ENCODE measurements at places on chromosomes 7 and 10. TPM values are rescaled to one million over a fixed set of nuclear protein-coding genes. Genes with fewer than 3 reads are reported as not detected.
A peak's percentile ranks its signal among the peaks of the same experiment; 100 is the strongest.

DNA sequence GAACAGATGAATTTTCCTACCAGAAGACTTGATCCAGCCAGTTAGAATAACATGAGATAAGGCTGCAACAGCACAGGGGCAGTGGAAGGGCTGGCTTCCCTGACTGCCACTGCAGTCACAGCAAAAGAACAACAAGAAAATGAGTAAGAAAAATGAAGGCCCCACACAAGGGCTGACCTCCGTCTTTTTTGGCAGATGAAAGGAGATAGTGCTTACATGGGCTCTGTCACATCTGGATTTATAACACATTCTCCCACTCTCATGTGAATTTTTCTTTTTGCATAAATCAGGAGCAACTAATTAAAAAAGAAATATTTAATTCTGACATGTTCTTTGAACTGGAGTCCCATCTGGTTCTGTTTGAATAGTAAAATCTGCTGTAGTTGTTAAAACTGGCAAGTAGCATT, 99.6 kb downstream of the NRP1 start:
- no peak for DNase-seq

Gene RRP12
- 49.5 TPM for polyA plus RNA-seq

- DNase-seq, result no peak
These were observed 189.4 kb downstream of the FRMD4A start for GRCh38 chr10:14141283-14141682.

DNA sequence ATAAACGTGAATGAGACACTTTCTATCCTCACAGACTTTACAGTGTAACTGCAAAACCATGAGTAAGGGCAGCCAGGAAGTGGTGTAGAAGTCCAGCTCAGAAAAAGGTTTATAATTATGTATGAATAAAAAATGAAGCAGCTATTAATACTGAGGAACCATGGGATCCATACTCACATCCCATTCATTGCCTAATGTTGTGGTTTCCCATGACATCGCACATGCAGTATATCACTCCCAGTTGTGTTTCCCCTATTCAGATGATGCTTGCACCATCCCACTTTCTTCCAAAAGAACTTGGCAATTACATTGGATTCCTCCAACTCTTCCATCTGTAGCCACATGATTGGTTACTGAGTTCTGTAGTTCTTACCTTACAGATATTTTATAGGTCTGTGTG, 74.5 kb upstream of the SEMA3D start:
- DNase-seq, result no peak

Gene PRPF18
- polyA plus RNA-seq, result 15.1 TPM

- DNase-seq, result no peak
These were observed 41.5 kb upstream of the PRKCQ start for GRCh38 chr10:6621536-6621935.

GRCh38 chr7:25459057-25459456, 230.8 kb upstream of the NPVF start:
- no peak for DNase-seq

DNA sequence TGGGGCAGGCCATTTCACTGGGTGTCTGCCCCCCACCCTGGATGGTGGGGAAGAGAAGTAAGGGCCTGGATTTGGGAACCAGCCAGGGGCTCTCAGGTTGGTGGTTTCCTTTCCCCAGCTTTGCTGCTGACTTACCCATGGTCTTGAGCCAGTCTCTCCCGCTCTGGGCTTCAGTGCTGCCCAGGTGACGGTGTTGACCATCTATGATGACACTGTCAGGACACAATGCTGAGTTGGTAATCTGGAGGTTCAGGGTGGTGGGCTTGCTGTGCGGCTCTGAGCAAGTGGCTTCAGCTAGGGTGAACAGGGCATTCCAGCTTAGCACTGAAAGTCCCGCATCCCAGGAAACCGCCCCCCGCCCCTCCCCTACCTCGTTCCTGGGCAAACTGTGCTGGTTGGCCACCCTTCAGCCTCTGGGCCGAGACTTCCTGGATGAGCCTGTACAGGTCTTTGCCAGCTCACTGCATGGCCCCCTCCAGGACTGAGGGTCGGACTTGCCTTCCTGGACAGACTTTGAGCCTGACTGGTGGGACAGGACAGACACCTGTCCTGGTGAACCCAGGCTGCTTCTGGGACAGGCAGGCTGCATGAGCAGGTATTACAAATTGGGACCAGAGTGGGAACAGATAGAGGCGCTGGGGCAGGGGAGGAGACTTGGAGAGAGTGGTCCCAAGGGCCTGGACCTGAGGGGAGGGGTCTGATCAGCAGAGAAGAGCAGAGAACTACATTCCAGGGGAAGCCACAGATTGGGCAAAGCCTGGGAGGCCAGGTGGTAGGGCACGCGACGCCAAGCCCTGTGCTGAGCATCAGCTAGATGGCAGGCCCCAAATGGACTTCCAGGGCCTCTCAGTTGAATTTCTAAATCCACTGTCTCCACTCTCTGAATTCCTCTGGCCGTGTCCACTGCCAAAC, 19.9 kb upstream of the ZMIZ1 start:
- DNase-seq, result no peak

DNA sequence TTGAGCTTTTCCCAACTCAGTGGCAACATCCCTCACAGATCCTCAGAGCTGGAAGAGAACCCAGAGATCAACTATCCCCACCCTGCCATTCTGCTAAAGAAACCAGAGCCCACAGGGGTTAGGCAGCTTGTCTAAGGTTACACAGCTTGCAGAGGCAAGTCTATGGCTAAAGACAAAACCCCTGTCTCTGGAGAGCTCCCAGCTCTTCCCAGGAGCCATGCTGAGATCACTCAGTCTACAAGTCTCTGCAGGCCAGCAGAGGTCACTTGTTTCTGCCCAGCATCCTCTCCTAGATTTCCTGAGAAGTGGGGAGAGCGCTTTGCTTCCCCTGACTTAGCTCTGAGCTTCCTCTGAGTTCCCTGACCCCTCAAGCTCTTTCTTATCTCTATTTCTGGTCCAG, 28.5 kb upstream of the LOXL4 start:
- no peak for DNase-seq

DNA sequence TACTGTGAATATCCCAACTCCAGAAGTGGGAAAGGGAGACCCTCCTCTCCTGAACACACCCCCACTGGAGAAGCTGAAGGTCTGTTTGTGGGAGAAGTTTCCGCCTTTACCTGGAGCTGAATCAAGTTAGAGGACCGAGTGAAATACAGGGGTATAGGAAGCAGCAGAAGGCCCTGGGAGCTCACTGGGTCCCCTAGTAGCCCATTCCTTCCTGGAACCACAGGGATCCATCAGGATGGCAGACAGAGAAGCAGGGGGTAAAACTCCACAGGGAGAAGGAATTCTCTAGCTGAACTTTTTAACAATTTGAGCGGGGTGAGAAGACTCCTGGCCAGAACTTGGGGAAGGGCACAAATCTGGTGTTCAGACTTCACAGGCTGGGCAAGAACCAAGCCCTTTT, 275.8 kb downstream of the GRID1 start:
- no peak for DNase-seq

DNA sequence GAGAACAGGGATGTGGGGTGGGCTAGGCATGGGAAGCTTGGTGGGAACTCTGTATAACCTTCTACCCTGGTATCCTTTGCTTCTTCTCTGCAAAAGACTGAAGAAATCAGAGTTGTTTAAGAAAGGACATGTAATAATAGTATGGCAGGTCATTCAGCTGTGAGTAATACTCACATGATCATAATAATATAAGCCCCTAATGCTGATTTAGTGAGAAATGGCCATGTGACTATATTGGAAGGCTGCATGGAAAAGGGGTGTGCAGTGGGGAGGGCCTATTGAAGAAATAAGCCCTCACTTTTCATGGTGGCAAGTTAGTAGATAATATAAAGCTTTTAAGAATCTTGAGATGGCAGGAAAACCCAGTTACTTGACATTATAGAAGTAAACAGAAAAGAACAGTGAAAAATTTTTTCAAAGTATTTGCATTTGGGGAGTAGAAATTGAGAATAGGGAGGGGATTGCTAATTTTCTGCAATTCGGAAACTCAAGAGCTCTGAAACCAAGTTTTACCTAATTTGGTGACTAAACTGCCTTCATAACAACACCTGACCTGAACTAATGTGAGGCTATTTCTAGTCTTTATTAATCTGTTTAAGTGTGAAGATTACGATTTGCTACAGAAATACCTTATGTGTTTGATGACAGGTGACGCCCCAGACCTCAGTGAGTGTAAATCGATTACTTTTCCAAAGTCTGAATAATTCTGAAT, 44.4 kb downstream of the ATXN7L1 start:
- no peak for DNase-seq

Gene SPDYE5
- polyA plus RNA-seq, result 1.8 TPM

Gene MYH16
- polyA plus RNA-seq, result not detected

DNA sequence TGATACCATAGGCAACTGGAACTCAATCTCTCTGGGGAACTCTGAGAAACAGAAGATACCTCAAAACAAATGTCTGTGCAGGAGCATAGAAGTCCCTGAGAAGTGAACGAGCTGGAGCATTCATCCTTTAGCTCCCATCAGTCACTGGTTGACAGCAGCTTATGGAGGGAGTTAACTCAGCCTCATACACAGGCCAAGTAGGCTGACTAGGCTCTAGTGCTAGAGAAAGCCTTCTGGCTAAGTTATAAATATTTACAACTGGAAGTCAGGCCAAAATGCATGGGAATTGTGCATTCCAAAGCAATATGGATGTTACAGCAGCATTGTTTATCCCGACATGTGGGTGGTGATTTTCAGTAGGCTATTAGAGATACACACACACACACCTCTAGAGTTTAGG, 66.5 kb downstream of the ANK3 start:
- DNase-seq, result no peak

GRCh38 chr7:2993868-2994267, 49.8 kb downstream of the CARD11 start:
- DNase-seq, result peak; percentile 21

DNA sequence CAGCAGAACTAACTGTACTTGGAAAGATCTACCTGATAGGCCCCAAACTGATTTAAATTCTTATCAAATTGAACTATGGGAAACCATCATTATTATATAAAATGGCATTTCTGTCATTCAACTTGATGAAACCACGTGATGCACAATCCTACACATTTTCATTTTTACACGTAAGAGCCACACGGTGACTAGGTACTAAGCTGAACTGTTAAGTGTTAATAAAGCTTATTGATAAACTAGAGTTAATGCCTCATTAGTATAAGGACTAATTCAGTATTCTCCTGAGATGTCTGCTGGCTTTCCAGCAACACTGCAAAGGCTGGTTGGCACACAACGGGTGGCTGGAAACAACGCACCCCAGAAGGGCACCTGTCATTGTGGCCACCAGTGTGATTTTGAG, 4.6 kb downstream of the NCAPG2 start:
- no peak for DNase-seq

- DNase-seq, result no peak
These were observed 11.3 kb downstream of the PLCE1 start for GRCh38 chr10:94005050-94005449.

Gene PTPN12
- 55.1 TPM for polyA plus RNA-seq

GRCh38 chr10:5976512-5977470, 552 bp downstream of the IL15RA start:
- peak; percentile 57 for DNase-seq

DNA sequence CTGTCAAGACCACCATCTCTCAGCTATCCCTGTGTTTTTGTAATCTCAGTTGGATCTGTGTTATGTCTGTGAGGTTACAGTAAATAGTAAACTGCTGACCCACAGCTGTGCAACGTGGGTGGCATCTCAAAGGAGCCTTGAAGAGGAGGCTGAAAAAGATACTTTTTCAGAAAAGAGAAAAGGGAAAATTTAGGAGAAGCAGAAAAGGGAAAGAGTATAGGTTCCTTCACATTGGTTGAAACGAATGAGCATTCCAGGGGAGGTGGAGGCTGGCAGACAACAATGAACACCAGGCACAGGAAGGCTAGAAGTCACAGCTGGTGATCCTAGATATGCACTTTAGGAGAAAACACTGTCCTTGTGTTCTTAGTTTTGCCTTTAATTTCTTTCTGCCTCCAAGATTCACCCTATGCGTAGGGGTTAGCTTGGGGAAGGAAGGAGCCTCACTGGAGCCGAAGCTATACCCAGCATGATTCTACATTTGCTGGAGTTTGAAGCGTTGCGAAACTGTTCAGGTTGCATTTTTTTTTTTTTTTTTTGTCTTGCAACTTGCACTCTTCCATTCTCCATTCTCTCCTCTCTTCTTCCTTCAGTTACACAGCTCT, 18.3 kb downstream of the CPED1 start:
- no peak for DNase-seq

All from GM23338 (cell line).